ENCODE measurements at places on chromosomes 11 and 22. TPM values are rescaled to one million over a fixed set of nuclear protein-coding genes. Genes with fewer than 3 reads are reported as not detected.

CNGA4 gene
- total RNA-seq = 0.21 TPM

CRYBB3 gene
- not detected for total RNA-seq

GRIA4 gene
- total RNA-seq = not detected

PAX6 gene
- 0.39 TPM for total RNA-seq

OR10W1 gene
- total RNA-seq = not detected

CATSPERZ gene
- total RNA-seq = 0.55 TPM

APOBEC3B gene
- total RNA-seq = 6.4 TPM

P2RY6 gene
- total RNA-seq = not detected

GUCY1A2 gene
- total RNA-seq = 0.04 TPM

OR10A2 gene
- total RNA-seq = not detected

CRELD2 gene
- 19.1 TPM for total RNA-seq

KCNK7 gene
- 0.66 TPM for total RNA-seq

PRDM10 gene
- total RNA-seq = 28.1 TPM

NPAS4 gene
- total RNA-seq = 0.09 TPM

IL18 gene
- not detected for total RNA-seq

UNC93B1 gene
- total RNA-seq = 23.6 TPM

MYO18B gene
- total RNA-seq = 0.98 TPM

C1QTNF5 gene
- not detected for total RNA-seq

LGALS1 gene
- total RNA-seq = 981 TPM

OR5A1 gene
- total RNA-seq = not detected

PATE4 gene
- not detected for total RNA-seq

MTNR1B gene
- not detected for total RNA-seq

CHRM1 gene
- not detected for total RNA-seq

MRGPRX3 gene
- total RNA-seq = not detected

TRPC6 gene
- total RNA-seq = not detected

RBMXL2 gene
- total RNA-seq = not detected

HEPHL1 gene
- not detected for total RNA-seq

TEX12 gene
- total RNA-seq = 0.29 TPM

EIF3M gene
- 343 TPM for total RNA-seq

TESMIN gene
- 6.3 TPM for total RNA-seq

TBX10 gene
- not detected for total RNA-seq

EMID1 gene
- 0.41 TPM for total RNA-seq

USH1C gene
- total RNA-seq = not detected

LDHAL6A gene
- total RNA-seq = not detected

FXYD2 gene
- total RNA-seq = 4.8 TPM
